ENCODE measurements at places on chromosomes 5 and 9.

- no peak for DNase-seq
Observed at GRCh38 chr9:121784731-121785411, 133.4 kb downstream of the DAB2IP start.

GRCh38 chr5:39274398-39275085 is 55.2 kb upstream of the FYB1 start:
- DNase-seq, result peak; percentile 59

DNA sequence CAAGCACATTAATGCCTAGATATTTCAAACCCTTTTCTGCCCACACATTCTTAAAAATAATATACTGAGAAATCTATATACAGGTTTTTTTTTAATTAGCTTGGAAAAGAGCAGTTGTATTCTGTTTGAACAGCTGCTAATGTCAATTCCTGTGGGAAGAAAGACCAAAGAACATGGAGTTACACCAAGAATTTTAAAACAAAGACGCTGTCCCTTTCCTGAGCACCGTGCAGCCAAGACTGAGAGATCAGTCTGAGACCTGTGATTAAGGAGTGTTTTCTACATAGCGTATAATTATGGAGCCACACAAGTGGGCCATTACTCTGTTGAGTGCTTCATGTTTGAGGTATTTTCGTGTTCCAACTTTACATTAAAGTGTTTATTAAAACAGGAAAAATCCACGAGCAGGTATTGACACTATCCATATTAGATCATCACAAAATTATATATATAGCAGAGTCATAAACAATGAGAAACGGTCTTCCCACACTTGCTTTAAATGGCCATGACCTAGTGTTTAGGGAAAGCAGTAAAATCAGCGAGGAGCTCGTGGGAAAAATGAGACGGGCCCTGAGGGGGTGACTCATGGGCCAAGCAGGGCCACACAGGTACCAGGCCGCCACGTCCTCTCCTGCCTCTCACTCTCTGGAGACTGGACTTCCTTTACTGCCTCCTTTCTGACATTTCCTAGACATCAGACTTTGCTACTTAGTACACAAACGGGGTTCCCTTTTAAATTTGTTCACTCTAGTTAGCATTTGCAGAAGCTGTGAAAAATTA is 153.1 kb upstream of the OTULINL start:
- no peak for DNase-seq

DNA sequence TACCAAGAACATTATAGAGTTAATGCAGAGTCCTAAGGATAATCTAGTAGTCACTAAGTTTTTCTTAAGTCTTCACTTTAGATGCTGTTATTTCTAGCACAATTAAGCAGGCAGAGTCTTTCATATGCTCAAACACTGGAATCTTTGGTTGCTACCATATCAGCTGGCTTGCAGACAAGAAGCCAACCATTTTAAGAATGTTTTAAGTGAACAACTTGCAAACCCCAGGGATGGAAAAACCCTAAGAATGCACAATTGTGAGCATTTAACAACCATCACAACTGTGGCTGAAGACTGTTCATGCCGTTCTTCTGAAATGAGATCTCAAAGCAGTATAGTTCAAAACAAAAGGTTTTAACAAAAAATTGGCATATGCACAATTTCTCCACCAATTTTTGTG is 55.1 kb downstream of the CSNK1A1 start:
- no peak for DNase-seq

- DNase-seq, result no peak
Observed at GRCh38 chr9:7988644-7989280, 189.2 kb upstream of the DMAC1 start.

GRCh38 chr9:118522093-118523028 is 818.2 kb downstream of the TLR4 start:
- DNase-seq, result peak; percentile 51

DNA sequence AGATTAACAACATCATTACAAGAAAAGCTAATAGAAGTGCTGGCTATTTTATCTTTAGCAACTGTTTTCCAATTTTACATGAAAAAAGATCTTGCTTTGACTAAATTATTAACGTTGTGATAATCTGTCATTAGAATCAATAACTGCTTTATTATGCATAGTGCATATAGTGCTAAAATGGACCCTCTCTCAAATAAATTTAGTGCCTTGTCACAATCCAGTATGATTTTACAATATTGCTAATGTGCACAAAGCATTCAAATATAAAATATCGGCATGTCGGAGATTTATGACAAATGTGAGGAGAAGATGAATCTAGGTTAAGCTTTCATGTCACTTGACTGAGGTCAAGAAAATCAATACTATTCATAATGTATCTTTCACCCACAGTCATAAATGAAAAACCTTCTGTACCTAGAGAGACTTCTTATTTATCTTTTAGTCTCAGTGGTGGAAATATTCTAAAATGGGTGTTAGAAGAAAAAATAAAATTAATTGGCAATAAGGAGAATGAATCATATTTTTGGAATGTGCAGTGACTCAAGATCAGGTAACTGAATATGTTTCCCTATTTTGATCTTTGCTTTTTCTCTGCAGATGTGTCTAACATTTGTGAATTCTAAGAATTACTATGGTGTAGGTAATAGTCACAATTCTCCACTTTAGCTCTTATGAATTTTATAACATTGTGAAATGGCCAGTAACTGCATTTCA is 672.9 kb upstream of the GRAMD2B start:
- no peak for DNase-seq

GRCh38 chr5:102807878-102808502 is 52.9 kb downstream of the PAM start:
- no peak for DNase-seq

DNA sequence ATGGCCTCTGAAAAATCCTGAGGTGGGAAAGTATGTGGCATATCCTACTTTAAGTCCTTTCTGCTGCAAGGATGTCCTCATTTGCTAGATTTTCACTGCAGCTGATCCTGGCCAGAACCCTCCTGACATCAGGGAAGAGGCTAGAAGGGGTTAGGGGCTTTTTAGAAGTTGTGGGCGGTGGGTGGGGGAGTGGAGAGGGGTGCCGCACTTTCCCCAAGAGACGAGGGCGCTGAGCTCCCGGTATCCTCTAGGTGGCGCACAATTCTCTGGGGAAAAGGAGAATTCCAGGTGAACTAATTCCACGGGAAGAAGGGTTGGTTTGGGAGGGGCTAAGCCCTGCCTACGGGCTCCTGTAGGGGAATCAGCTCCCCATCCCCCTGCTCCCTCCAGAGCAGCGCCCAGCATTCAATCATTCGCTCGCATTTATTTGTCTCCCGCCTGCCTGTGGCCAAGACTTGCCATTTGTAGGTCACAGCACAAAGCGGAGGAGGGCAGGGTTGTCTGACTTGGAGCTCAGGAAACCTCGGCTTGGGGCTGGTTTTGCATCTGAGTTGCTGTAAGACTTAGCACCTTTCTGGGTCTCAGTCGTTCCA is 42.9 kb upstream of the HAND1 start:
- DNase-seq, result peak; percentile 50

GRCh38 chr9:24879591-24879990 is 333.9 kb upstream of the IZUMO3 start:
- no peak for DNase-seq

GRCh38 chr9:13047827-13048587 is 231.5 kb downstream of the MPDZ start:
- no peak for DNase-seq

DNA sequence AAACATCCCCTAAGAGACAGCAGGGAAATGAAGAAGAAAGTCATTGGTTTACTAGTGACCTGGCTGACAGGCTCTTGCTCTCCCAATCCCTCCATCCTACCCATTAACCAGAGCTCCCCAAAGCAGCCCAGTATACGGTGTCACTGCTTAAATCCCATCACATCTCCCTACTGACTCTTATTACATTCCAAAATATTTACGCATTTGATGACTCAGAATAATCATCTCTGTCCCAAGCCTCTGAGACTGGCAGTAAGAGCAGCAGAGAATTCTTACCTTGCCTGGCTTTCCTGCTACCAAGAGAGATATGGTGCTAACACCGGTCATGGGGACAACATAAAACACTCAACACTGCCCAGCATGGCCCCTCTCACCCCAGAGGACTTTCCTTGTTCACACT is 20.2 kb upstream of the WHRN start:
- DNase-seq, result no peak

DNA sequence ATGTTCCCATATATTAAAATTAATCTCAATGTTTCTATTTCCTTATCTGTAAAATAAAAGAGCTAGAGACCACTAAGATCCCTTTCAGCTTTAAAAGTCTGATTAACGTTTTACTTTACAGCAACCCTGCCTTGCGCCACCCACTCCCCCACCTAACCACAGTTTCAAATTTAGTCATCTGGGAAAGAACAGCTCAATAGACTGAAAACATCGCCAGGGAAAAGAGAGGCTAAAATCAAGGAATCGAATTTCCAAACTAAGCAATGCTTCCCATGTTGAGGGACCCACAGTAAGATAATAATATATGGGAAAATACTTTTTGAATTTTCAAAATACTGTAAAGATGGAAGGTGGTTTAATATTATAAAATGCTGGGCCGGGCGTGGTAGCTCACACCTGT is 6.6 kb downstream of the SAXO1 start:
- DNase-seq, result peak; percentile 33

- DNase-seq, result no peak
Observed at GRCh38 chr5:30765227-30765626, 428.3 kb upstream of the CDH6 start.

All from GM20000 (cell line).